ENCODE measurements at places on chromosomes 5 and 9.
A peak's percentile ranks its signal among the peaks of the same experiment; 100 is the strongest.

DNA sequence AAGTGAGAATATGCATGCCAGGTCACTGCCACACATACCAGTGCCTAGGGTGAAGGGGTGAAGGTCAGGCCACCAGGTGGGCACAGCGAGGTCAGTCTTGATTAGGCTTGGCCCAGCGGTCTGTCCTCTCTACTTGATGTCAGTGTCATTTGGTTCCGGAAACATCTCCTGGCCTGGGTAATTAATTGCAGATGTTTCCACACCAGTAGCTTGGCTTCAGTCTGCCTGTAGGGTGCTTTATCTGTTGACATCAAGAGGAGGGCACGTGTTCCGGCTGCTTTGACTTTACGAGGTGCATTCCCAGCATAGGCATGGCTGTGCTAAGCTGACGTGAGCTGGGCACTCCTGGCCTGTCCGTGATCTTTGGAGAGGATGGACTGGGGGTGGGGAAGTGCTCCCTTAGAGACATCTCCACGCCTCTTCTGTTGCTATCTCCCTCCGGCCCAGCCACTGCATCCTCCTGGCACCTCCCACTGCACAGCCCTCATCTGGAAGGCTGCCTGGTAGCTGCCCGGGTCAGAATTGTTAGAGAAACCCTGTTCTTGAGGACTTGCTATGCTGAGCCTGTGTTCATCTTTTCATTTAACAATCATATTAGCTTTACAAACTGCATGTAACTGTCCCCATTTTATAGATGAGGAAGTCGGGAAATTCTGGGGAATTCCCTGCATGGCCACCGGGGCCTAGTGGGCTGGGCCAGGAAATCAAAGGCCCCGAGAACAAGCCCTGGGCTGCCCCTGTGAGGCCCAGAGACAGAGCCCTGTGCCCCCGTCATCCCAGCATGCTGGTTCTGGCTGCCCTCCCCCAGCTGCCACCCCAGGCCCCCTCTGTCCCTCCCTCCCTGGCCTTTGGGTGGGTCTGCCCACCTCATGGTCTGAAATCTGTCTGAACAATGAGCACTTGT lies 29.1 kb downstream of the JADE2 start:
- no peak for DNase-seq

DNA sequence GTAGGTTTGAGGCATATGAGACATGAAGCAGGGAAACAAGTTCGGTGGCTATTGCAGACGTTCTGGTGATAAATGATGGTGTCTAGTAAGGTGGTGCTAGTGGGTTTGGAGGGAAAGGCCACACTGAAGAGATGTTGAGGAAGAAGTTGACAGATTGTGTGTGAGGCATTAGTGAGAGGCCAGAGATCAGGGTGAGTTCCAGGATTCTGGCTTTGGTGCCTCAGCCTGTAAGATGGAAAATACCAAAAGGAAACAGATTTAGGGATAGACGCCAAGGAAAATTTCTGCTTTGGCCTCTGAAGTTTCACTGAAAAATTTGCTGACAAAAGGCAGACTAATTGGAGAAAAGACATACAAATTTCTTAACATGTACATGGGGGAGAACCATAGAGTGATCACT lies 6.4 kb upstream of the PAIP1 start:
- no peak for DNase-seq

GRCh38 chr9:97969014-97969413 lies 14.1 kb upstream of the ANP32B start:
- DNase-seq, result no peak

DNA sequence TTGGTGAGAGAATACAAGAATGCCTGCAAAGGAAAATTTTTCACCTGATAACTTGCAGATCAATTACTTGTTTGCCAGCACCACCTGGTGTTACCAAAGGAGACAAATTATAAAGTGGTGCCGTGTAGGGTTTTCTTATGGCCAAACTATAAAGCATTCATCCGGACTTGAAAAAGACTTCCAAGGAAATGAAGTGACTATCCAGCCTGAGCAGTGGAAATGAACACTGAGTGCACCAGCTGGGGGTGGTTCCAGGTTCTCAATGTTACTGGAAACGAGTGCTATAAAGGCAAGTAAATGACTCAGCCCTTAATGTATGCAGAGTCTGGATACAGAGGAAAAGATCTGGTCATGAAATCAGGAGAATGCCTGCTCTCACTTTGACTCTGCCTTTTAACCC lies 113.1 kb downstream of the DNAH5 start:
- DNase-seq, result no peak

- no peak for DNase-seq
These were observed 137.2 kb downstream of the C9orf50 start for GRCh38 chr9:129483415-129484351.

GRCh38 chr5:131163276-131164119 lies 1.6 kb downstream of the HINT1 start:
- DNase-seq, result no peak

GRCh38 chr9:135939351-135940265 lies 21.6 kb downstream of the UBAC1 start:
- no peak for DNase-seq

GRCh38 chr9:74742792-74743730 lies 144.7 kb downstream of the TRPM6 start:
- peak; percentile 3 for DNase-seq

DNA sequence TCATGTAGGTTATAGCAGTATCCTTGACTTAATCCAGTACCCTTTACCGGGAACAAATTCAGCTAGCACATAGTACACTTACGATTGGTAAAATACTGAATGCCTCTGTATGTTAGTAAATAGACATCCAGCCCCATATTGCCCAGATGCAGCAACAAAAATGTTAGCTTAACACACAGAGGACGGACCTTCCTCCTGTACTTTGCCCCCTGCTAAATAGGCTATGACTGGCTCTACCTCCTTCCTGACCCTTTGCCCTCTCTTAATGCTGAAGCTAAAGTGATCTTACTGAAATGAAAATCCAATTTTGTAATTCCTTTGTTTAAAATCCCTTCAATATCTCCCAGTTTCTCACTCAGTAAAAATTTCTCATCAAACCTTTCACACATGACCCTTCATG lies 183.1 kb downstream of the PARP8 start:
- no peak for DNase-seq

DNA sequence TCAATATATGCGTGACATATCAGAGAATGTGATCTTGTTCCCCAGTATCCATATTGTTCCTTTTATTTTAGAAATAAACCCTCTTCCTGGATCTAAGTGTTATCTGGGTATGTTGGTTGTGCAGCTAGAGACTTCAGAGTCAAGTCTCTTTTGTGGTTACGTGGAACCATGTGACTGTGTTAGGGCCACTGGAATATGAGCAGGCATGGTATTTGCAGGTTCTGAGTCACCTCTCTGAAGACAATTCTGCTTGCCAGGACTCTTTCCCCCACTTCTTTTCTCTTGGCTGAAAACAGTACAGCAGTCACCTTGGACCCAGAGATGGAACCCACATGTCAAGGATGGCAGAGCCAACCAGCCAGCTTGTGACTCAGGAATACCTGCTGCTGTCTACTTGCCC lies 59.7 kb downstream of the ATP10B start:
- DNase-seq, result no peak

DNA sequence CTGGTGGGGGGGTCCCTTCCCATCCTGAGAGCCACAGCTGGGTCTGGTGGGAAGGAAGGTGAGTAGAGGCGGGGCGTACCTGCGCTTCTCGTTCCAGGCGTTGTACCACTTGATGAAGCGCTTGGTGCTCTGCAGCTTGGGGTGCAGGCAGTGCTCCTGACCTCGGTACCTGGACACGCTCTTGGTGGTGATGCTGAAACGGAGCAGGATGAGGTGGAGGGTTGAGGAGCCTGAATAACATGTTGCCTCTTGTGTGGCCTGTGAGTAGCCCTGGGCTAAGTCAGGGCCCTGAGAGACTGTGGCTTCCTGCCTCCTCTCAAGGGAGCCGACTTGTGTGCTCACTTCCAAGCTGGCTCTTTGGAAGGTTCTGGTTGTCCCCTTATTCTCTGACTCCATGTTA lies 4.3 kb downstream of the CXCL14 start:
- DNase-seq, result no peak

DNA sequence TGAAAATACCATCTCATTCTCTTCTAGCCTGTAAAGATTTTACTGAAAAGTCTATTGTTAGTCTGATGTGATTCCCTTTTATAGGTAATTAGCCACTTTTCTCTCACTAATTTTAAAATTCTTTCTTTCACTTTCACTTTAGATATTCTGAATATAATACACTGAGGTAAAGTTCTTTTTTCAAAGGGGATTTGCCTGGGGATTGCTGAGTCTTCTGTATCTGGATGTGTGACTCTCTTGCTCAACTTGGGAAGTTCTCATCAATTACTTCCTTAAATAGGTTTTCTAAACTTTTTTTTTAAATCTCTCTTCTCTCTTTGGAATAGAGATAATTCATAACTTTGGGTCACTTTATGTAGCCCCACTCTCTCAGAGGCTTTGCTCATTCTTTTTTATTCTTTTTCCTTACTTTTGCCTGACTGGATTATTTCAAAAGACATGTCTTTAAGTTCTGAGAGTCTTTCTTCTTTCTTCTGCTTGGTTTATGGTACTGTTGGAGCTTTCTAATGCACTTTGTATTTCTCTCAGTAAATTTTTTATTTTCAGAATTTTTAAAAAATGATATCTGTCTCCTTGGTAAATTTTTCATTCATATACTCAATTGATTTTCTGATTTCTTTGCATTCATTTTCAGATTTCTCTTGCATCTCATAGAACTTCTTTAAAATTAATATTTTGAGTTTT lies 55.9 kb upstream of the IL12B start:
- no peak for DNase-seq

DNA sequence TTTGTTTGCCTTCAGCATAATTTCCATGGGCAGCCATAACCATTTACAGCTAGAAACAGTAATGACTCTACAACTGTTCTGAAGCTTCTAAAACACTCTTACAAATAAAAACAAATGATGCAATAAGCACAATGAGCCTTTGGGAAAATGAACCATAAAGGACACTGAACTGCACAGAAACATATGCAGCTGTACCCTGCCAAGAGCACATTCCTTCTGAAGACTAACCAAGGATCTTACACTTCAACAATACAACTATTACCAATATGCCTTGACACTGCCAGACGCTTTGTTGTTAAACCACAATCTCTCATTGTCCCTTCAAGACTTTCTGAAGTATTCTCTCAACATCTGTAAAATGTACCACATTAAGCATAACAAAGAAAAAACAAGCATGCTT lies 104.2 kb upstream of the HMHB1 start:
- DNase-seq, result no peak

DNA sequence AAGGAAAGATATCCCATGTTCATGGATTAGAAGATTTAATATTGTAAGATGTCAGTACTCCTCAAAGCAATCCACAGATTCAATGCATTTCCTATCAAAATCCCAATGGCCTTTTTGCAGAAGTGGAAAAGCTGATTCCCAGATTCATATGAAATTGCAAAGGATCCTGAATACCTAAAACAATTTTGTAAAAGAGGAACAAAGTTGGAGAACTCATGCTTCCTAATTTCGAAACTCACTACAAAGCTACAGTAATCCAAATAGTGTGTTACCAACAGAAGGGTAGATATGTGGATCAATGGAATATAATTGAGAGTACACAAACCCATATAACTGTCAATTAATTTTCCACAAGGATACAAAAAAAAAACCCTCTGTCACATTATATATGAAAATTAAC lies 154.3 kb upstream of the ZNF618 start:
- no peak for DNase-seq

DNA sequence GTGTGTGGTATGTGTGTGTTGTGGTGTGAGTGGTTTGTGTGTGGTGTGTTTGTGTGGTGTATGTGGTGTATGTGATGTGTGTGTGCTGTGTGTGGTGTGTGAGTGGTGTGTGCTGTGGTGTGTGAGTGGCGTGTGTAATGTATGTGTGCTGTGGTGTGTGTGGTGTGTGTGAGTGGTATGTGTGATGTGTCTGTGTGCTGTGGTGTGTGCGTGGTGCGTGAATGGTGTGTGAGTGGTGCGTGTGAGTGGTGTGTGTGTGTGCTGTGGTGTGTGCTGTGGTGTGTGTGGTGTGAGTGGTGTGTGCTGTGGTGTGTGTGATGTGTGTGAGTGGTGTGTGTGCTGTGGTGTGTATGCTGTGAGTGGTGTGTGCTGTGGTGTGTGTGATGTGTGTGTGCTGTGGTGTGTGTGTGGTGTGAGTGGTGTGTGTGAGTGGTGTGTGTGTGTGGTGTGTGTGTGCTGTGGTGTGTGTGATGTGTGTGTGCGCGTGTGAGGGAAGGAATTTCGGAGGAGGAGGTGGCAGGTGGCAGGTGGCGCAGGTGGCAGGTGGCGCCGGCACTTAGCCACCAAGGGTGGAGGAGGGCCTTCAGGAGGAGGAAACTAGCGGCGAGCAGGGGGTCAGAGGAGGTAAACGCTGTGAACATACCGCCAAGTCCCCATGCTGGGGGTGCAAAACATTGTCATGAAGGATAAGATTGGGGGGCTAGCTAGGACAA lies 191.8 kb downstream of the MELK start:
- peak; percentile 38 for DNase-seq

DNA sequence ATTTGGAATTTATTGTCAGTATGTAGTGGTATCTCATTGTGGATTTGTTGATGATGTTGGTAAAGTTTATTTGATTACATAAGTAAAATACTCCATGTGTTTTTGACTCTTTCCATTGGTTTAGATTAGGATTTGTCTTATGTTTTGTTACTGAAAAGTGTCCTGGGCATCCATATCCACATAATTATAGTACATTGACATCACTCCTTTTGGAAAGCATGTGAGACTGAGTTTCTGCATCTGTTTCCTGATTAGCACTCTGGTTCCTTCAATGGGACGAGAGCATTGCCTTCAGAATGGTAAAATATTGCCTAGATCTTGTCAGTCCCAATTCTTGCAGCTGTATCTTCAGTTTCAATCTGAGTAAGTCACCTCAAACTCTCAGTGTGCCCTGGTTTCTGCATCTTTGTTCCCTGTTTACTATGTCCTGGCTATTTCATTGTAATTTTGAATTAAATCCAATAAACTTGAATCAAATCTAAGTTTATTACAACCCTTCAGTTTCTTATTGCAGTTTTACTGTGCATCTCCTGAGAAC lies 128.1 kb downstream of the FBXO38 start:
- no peak for DNase-seq

- DNase-seq, result no peak
These were observed 27.9 kb downstream of the MED10 start for GRCh38 chr5:6350277-6351090.

DNA sequence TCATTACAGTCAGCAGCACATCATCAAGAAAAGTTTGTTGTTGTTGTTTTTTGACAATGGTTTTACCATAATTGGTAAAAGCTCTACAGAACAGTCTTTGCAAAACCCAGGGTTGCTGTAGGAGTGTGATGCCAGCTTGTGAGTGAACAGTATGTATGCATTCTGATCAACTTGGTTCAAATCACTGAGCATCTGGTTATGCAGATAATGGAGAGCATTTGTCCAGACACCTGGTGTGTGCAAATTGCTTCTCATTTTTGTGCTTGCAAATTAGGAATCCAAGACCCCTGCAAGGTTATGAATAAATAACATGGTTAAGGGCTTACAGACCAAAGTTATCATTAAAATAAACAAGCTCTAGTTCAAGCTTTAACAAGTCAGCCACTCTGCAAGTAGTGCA lies 448.7 kb upstream of the ACTBL2 start:
- DNase-seq, result no peak

DNA sequence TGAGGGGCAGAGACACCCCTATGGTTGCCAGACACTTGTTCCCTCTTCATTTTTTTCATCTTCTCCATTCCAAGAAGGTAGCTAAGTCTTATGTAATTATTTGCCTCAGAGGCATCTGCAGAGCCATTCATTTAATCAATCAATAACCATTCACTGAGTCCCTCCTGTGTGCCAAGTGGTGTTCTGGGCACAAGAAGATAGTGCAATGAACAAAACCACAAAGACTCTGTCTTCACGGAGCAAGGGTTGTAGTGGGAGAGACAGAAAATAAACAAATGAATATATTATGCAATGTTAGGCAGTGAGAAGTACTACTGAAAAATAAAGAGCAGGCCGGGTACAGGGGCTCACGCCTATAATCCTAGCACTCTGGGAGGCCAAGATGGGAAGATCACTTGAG lies 41.4 kb upstream of the CTNNA1 start:
- DNase-seq, result no peak
